ENCODE measurements at places on chromosomes 11 and 22.

GRCh38 chr11:111137846-111138245, 107.7 kb upstream of the POU2AF2 start:
- no peak for DNase-seq

GRCh38 chr11:74570266-74571061, 21.9 kb upstream of the POLD3 start:
- no peak for DNase-seq

DNA sequence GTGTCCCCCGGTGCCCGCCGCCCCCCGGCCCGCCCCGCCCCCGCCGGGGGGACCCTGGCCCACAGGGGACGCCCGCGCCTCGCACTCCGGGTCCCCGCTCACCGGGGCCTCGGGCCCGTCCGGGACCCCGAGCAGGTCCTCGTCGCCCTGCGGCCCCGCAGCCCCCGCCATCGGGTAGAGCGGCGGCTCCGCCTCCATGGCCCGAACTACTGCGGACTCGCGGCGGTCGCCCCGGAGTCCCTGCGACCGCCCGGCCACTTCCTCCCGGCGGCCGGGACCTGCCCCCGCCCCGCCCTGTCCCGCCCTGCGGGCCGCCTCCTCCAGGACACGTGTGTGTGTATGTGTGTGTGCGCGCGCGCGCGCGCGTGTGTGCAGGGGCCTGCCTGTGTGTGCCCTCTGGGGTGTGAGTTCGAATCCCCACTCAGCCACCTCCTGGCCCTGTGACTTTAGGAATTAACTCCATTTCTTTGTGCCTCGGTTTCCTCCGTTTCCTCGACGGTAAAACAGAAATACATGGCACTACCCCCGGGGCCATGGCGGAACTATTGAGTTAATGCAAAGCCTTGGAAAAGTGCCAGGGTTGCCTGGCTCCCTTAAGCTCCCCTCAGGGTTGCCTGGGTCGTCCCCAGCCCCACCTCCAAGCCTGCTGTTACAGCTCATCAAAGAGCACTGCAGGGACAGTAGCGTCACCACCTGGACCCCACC, at the start of gene UNC93B1:
Gene UNC93B1, minus strand, starts transcription at position 252 of the 705 bp plus-strand sequence. Its CDS starts 54 bp downstream, at position 198.
- peak; percentile 17 for DNase-seq

DNA sequence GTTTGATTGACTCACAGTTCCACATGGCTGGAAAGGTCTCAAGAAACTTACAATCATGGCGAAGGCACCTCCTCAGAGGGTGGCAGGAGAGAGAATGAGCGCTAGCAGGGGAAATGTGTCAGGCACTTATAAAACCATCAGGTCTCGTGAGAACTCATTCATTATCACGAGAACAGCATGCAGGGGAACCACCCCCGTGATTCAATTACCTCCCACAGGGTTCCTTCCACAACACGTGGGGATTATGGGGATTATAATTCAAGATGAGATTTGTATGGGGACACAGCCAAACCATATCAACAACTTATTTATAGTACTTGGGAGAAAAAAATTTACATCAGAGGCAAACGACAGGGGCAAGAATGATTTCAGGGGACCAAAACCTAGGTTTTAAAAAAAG, 3.0 kb downstream of the ME3 start:
- no peak for DNase-seq

DNA sequence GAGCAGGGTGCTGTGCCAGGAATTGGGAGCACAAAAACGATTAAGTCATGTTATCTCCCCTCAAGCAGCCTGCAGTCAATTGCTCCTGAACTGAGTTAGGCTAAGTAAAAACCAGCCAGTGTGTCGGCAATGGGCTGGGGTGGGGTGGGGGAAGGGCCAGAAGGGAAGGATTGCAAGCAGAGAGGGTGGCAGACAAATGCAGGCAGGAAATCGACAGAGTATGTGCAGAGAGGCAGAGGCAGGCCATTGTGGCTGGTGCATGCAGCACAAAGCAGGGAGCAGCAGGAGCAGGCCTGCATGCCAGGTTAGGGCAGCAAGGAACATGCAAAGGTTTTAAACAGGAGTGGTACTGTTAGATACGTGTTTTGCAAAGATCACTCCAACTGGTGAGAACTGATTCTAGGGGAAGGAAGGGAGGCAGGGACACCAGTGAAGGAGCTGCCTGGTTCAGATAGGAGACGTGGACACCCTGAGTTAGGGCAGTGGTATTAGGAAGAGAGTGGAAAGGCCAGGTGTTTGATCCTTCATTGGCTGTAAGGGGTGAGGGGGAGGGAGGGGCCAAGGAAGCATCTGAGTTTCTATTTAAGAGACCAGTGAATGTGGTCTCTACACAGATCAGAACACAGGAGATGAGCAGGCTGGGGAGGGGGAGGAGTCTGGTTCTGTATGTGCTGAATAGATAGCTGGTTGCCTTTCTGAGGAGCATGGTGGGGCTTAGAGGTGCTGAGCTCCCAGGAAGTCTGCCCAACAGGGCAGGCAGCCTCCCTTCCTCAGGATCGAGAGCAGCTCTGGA, 70.8 kb upstream of the PHOX2A start:
- DNase-seq = no peak

DNA sequence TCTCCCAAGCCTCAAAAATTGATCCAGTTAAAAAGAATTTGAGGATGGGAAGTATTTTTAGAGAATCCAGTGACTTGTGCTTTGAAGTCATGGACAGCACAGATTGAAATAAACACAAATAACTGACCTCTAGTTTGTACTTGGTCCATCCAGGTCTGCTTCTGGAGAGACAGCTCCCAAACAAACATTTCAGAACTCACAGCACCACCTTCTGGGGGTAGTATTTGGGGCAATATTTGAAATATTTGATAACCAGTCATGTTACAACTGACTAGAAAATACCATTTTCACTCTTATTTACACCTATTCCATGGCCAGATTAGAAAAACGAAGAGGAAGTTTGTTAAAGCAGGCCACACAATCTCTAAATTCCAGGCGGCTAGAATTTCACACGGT, 56.2 kb downstream of the CTSC start:
- DNase-seq = no peak

- DNase-seq = no peak
These were observed 5.8 kb downstream of the ADORA2A start for GRCh38 chr22:24433001-24433827.

GRCh38 chr11:19499026-19499669, 213.5 kb upstream of the NAV2 start:
- DNase-seq = no peak

DNA sequence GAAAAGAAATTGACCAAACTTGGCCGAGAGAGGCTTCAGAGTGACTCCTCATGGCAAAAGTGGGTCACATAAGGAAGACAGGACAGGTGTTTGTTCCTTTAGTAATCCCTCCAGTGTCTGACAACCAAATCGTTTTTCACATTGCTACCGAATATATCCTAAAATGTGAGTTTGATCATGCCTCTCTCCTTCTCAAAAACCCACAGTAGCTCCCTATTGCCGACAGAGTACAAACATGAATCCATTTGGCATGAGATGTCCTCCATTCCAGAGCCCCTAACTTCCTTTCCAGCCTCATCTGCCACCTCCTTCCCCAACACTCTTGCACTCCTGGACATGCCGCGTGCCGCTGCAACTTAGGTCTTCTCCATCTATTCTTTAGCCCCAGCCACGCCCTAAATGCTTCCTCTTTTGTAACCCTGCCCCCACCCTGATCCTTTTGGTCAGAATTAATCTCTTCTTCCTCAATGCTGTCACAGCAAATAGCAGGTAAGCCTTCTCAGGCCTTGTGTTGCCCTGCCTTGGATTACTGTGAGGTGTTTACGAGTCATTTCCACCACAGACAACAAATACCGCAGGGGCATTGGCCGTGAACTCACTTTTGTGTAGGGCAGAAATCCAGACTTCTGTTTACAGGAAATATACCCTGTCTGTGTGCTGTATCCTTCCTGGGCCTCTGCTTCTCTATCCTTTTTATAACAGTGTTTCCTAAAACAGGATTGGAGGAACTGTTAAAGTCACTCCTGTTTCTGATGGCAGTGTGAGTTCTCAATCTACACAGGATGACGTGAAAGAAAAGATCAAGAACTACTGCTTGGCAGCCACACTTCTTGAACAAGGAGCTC, 66.0 kb upstream of the FTH1 start:
- no peak for DNase-seq

- no peak for DNase-seq
These were observed 51.5 kb downstream of the ALG9 start for GRCh38 chr11:111819829-111820237.

GRCh38 chr11:57546869-57547475, 9.6 kb downstream of the SMTNL1 start:
- no peak for DNase-seq

DNA sequence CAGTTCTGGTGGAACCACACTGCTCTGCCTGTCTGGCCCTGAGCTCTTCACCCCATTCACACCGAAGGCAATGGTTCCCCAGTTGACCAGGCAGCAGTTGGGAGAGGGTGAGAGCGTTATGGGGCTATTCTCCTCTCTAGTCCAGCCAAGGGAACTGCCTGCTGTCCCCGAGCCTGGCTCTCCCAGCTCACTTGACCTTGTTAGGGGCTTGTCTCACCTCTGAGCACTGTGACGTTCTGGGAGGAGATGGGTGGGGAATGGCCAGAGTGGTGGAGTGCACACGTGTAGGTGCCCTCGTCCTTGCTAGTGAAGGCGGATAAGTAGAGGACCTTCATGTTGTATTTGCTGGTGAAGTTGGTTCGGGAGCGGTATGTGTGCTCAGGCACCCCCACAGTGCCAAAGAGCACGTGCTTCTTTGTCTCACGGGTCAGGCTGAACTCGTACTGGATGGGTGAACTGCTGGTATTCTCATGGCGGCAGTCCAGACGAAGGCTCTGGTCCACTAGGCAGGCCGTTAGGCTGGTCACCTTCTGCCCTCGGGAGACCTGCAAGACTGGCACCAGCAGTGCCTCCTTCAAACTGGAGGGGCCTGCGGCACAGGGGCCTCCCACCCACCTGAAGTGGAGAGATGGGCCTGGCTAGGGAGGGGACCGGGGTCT, 3.0 kb downstream of the THY1 start:
- DNase-seq = no peak

- no peak for DNase-seq
These were observed 5.3 kb upstream of the LRRN4CL start for GRCh38 chr11:62694455-62695167.

GRCh38 chr11:122895563-122895962, 13.0 kb downstream of the JHY start:
- DNase-seq = no peak

DNA sequence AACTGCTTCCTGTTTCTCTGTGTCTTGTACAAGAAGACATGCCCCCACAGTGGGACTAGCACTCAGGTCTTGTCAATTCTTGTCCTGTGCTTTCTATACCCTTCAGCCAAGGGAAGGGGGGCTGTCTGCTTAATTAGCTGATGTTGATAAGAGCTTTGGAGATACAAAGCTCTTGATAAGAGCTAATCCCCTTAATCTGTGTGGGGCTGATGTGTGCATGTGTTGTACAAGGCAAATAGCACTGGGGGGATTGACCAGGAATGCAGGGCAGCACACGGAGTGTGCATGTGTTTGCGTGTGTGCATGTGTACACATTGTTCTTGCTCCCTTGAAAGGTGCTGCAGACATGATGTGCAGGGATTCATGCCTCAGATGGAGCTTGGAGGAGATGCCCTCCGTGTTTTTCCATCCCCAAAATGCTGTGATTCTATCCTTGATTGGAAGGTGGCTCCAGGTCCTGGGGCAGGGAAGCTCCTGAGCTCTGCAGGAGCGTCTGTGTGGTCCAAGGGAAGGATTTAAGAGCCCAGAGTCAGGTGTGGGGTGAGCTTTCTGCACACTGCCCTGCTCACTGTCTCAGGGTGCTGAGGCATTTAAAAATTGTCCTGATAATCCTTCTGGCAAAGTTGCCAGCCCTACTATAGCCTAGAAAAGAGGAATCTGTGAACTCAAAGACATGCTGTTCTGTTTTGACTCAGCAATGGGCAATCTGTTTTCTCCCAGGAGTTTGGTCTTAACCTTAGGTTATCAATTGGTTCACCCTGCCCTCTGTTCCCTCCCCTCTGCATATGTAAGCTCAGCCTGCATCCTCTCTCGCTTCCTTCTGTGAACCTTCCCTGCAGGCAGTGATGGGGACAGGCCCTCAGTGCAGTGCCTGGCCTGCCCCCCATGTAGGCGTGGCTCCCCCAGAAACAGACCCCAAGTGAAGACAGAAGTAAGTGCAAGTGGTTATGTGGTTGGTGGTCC, 102.0 kb downstream of the GRIK4 start:
- no peak for DNase-seq

DNA sequence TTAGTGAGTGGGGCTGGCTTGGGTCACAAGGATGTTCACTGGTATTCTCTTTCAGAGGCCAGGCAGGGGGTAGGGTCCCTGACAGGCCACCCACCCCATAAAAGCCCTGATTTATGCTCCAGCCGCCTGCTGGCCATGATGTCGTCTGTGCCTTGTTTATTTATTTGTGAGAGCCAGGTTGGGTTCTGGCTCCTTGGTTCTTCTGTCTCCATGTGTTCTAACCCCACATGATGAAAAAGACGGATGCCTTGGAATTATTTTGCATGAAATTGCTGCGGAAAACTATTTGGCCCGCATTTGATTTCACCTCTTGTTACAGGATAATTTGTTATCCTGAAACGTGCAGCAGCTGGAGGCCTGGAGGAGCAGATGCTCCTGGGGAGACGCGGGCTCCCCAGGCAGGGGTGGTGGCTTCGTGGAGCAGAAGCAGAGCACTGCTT, 46.3 kb upstream of the WNT11 start:
- DNase-seq = no peak

GRCh38 chr11:36928621-36929020, 330.6 kb upstream of the RAG2 start:
- no peak for DNase-seq

DNA sequence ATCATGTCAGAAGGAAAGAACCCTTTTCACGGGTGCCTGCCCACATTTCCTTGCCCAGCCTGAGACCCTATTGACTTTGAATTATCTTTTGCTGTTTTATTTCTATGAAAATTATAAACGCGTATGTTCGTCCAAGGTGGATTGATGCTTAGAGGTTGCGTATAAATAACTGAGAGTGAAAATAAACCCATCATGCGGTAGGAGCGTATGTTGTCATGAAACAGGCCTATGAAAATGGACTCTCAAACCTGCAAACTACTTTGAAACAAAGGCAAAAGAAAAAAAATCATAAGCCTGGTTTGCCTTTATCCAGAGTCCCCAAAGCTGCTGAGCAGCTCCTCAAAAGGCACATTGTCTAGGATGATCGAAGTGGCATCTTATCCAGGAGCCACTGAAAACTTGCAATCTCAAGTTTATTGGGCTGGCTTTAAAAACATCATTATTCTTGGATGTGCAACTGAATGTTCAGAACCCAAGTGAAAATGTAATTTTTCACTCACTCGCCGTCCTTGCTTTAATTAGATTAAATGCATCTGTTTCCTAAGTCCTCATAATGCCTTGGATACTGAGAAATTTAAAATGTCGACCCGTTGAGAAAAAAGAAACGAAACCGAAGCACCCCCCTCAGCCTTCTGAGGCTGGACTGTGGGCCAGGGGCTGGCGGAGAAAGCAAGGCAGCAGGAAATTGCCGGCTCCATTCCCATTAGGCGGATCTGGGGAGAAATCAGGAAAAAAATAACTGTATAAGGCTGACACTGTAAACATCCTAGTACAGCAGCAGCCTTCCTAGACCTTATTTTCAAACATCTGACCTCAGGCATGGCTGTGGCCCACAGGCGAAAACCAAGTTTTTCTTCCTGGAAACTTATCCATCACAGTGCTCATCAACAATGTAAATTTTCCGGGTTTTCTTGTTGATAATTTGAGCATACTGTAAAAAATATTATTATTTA, 82.9 kb upstream of the PPARA start:
- no peak for DNase-seq

- no peak for DNase-seq
These were observed 101.8 kb downstream of the FEZ1 start for GRCh38 chr11:125394296-125394695.
